CD4-positive, alpha-beta T cell treated with Interferon alpha-2 for 1 hour (primary cell): ENCODE measurements at places on chromosomes 13 and 19.

GRCh38 chr19:58166268-58166667 lies 15.7 kb upstream of the ZNF329 start:
- DNase-seq, result no peak

DNA sequence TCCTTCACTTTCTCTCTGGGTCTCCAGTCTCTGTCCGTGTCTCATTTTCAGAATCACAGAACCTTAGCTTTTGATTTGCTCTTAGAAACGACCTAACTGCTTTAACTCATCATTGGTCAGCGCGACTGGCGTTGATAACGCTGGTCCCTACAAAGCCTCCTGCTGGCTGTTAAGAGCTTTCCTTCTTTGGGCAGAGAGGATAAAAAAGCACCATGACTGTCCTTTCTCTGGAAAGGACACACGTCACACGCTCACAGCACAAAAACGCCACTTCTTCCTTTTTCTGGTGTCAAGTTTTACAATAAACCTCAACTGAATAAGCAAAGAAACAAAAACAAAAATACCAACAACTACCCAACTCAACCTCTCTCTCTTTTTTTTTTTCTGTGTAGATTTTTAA lies 1.7 kb upstream of the KLK12 start:
- no peak for DNase-seq

GRCh38 chr13:86877441-86877840 lies 793.7 kb upstream of the SLITRK5 start:
- DNase-seq, result no peak

DNA sequence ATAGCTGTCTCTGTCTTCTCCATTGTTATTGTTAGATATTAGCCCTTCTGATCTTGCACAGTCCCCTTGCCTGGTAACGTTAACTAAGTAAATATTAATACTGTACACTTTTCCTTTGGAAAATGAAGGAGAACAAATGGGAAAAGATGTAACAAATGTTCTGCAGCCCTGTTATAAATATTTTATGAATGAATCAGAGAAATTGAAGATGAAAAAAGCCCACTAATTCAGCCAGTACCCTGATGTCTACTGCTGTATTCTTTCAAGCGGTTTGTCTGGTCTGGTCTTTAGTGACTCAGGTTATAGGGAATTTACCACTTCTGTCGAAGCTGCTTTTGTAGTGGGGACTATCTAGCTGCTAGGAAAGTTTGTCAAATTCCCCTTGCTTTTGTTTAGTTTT lies 121.0 kb downstream of the COG6 start:
- DNase-seq, result no peak

DNA sequence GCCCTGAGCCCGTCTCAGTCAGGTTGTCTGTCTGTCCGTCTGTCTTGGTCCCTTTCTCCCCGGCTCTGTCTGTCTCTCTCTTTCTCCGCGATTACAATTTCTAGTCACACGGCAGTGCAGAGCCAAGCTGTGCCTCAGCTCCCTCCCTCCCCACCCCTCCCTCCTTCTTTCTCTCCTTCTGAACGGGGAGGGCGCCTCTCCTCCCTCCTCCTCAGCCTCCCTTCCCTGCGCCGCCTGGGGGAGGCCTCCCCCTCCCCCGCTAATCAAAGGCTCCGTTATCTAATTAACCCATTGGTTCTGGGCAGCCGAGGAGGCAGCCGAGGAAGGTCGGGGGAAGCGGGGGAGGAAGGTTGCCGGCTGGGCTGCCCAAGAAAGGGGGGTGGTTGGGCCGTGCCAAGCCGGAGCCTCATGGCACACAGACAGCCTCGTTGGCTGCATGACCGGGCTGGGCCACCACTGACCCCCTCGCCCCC lies 16.5 kb downstream of the LRRC4B start:
- no peak for DNase-seq

GRCh38 chr13:98297051-98297450 lies 120.0 kb upstream of the RNF113B start:
- no peak for DNase-seq

- DNase-seq, result no peak
Measured at GRCh38 chr13:70311191-70311590, 202.9 kb upstream of the KLHL1 start.

DNA sequence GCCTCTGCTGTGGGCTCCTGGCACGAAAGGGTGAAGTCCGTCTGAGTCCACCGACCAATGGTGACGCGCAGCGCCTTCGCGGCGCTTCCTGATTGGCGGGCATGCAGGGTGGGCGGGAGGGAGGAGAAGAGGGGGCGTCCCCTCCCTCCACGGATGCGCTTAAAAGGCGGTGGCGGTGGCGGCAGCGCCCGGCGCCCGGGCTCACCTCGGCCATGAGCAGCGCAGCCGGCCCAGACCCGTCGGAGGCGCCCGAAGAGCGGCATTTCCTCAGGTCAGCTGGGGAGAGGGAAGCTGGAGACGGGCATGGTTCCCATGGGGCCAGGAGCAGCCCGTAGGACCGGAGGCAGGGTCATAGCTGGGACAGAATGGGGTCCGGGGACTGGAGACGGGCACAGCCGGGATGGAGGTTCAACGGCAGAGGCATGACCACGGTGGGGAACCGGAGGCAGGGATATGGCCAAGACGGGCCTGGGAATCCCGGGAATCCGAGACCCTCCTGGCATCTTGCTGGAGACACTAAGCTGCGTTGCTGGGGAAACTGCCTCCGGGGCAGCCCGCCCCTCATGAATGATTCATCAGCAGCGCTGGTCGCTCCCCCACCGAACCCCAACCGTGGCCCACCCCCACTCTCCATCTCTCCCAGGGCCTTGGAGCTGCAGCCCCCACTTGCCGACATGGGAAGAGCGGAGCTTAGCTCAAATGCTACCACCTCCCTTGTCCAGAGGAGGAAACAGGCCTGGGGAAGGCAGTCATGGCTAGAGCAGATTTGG lies at the start of gene YJEFN3:
Gene YJEFN3, plus strand, starts transcription at position 191 of the 770 bp plus-strand sequence. Its CDS starts 22 bp downstream, at position 213.
- no peak for DNase-seq
